Kidney tubule cell (primary cell): ENCODE measurements at places on chromosomes 6 and 20.
A peak's percentile ranks its signal among the peaks of the same experiment; 100 is the strongest.

GRCh38 chr20:33915726-33916331, 77.9 kb upstream of the RALY start:
- peak; percentile 42 for DNase-seq

DNA sequence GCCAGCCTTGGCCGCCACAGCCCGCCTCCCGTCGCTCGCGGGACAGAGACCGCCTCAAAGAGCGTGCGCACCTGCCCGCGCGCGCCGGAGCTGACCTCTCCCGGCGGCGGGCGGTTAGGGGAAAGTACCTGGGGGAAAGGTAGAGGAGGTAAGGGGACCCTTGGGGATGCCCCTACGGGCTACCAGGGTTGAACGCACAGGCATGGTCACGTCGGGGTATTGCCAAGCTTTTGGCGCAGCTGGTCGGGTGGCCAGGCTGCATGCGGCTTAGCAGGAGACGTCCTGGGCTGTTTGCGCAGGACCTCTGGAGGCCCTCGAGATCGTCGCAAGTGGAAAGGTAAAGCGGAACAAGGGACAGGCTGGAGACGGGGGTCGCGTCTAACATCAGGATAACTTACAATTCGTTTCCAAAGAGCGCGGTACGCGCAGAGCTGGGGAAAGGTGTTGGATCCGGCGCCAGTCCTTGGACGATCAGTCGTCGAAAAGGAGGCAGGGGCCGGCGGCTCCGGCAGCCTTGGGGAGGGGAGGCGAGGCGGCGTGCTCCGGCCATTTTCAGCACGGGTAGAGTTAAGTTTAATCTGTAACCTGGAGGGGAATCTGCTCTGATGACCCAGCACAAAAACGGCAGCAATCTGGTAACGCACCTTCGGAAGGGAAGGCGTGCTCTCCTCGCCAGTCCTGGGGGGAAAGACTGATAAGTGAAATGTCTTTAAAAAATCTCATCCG, 9.0 kb downstream of the GNAS-AS1 start:
- no peak for DNase-seq

DNA sequence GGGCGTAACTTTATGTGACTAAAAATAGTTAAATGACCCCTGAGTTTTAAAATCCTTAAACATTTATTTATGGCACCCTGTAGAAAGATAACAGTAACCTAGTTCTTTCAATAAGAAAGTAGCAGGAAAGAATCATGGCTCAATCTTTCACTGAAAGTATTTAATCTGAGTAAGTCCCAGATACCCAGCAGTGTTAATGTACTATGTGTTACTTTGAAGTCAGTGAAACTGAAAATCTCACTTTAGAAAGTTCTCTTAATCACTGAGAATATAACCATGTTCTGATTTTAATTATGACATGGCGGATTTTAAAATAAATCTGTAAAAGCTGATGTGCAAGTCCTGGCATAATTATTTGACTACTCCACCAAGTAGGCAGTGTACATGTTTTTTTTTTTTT, 8.1 kb upstream of the HEY2 start:
- DNase-seq = no peak

GRCh38 chr6:25324066-25324762, 45.0 kb downstream of the CARMIL1 start:
- no peak for DNase-seq

DNA sequence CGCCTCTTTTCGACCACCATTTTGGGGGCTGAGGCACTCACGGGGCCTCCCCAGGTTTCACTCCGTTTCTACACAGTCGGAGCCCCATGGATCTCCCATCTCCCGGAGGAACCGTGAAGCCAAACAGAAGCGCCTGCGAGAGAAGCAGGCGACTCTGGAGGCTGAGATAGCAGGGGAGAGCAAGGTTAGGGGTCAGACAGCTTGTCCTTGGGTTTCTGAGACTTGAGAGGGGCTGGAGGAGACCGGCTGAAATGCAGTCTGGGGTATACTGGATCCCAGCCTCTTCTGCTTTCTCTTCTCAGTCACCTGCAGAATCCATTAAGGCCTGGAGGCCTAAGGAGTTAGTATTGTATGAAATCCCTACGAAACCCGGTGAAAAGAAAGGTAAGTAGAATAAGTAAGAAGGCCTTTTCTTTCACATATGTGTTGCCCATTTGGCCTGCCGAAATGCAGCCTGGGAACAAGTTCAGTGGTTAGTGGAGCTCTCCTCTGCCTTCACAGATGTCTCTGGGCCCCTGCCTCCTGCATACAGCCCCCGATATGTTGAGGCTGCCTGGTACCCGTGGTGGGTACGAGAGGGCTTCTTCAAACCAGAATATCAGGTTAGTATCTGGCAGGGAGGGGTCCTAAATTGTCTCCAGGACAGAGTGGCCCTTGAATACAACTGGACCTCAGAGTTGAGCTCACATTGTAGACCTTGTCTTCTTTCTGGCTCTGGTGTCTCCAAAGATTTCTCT, 984 bp downstream of the VARS2 start:
- DNase-seq = peak; percentile 25

DNA sequence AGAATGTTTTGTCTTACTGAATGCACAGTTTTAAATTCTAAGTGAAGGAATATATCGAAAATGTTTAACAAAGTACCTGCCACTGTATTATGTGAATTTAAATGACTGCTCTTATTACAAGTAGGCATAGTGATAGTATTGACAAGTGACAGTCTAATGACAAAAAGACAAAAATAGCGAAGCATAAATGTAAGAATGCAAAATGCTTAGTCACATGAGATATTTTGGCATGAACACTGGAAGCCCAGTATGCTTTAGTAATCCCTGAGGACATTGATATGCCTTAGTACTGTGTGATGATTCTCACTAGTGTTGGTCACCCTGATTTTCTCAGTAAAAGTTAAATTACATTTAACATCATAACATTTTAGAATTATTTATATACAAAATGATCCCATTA, 153.5 kb downstream of the EYA4 start:
- DNase-seq = no peak

DNA sequence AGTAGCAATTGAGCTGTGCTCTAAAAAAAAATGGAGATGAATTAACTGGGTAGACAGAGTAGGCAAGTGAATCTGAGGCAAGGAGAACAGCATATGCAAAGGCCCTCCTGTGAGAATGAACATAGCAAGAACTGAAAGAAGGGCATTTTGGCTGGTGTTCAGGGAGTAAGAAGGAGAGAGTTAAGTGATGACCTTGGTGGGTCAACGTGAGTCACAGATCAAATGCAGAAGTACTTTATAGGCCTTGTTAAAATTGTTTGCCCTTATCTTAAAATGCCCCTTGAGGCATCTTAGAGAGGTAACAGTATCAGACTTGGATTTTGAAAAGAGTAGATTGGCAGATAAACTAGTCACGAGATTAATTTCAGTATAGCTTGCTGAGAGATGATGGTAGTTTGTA, 24.5 kb downstream of the NDUFAF5 start:
- DNase-seq = no peak

DNA sequence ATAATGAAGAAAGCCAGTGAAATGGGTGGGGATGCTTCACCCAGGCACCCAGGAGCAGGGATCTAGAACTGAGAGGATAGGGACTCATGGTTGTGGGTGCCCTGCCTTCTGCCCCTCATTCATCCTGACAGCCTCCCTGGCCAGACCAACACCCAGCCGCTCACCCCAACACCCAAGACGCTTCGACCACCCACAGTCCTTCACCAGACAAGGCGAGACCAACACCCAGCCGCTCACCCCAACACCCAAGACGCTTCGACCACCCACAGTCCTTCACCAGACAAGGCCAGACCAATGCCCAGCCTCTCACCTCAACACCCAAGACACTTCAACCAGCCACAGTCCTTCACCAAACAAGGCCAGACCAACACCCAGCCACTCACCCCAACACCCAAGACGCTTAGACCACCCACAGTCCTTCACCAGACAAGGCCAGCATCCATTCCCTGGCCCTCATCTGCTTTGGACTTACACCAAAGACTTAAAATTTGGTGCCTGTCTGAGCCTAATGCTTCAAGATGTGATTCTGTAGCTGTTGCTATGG, 131.5 kb downstream of the ANKRD60 start:
- no peak for DNase-seq

GRCh38 chr6:159916237-159916636, 25.4 kb downstream of the MAS1 start:
- no peak for DNase-seq

DNA sequence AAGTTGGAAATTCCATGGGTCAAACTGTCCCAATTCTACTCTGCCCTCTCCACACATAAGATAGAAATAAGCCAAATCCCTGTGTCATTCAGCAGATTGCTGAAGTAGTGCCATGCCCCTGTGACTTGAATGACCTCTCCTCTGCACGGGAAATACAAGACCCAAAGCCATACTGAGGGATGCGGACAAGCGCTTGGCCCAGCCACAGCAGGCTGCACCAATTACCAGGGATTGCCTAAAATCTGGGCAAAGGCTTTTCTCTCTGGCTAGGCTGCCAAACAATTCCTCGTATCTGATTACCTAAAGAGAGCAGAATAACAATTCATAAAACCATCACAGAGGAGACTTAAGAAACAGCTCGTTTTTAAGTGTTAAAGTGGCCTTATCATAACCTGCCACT, 421.8 kb upstream of the JARID2 start:
- DNase-seq = no peak

- DNase-seq = no peak
These were observed 70.0 kb downstream of the LRRC1 start for GRCh38 chr6:53864781-53865180.

DNA sequence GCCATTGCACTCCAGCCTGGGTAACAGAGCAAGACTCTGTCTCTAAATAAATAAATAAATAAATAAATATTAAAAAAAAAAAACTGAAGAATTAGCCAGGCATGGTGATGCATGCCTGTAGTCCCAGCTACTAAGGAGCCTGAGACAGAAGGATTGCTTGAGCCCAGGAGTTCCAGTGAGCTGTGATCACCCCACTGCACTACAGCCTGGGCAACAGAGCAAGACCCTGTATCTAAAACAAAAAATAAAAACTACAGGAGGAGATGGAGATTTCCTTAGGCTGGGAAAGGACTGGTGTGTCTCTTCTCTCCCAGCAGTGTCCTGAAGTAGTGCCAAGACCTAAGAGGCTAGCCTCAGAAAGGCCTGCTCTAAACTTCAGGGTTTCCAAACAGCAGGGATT, 8.1 kb upstream of the GTF3C6 start:
- no peak for DNase-seq

- DNase-seq = no peak
These were observed 86.6 kb downstream of the ECT2L start for GRCh38 chr6:138882369-138883017.
